Chondrocyte (in vitro differentiated cells): ENCODE measurements at places on chromosomes 12 and 14.

- DNase-seq = no peak
These were observed 85.3 kb downstream of the PRKCH start for GRCh38 chr14:61406675-61407074.

- DNase-seq = no peak
These were observed 418.2 kb downstream of the ZFP36L1 start for GRCh38 chr14:68374682-68375081.

- DNase-seq = no peak
These were observed 18.7 kb downstream of the NOS1 start for GRCh38 chr12:117342682-117343081.

DNA sequence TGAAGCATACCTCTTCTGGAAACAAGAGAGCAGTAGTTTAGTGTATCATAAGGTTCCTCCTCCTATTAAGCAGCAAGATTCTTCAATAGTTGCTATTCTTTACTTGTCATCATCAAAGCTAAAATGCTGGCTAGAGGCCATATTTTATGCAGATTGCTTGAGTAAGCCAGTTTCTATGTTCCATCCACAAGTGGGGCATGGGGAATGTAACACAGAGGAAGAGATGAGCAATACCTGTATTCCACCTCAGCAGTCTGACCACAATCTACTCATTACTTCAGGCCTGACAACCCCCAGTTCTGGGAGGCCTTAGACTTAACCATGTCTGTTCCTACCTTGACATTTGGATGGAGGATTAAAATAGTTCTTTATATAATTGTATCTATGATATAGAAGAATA lies 423.6 kb downstream of the BTG1 start:
- no peak for DNase-seq

GRCh38 chr14:80809663-80810062 lies 131.9 kb downstream of the CEP128 start:
- DNase-seq = no peak
